ENCODE measurements at places on chromosomes 6 and 20. TPM values are rescaled to one million over a fixed set of nuclear protein-coding genes. Genes with fewer than 3 reads are reported as not detected.

OPRM1 gene
- not detected for total RNA-seq

CRISP2 gene
- total RNA-seq, result not detected

FRK gene
- total RNA-seq, result 0.07 TPM

RGS19 gene
- 22.2 TPM for total RNA-seq

RIMS1 gene
- 0.67 TPM for total RNA-seq

ABT1 gene
- total RNA-seq, result 25.5 TPM

All from pulmonary artery endothelial cell (primary cell).